ENCODE measurements at places on chromosomes 7 and 10.

- no peak for DNase-seq
Measured at GRCh38 chr10:34078017-34078744, 736.9 kb downstream of the PARD3 start.

DNA sequence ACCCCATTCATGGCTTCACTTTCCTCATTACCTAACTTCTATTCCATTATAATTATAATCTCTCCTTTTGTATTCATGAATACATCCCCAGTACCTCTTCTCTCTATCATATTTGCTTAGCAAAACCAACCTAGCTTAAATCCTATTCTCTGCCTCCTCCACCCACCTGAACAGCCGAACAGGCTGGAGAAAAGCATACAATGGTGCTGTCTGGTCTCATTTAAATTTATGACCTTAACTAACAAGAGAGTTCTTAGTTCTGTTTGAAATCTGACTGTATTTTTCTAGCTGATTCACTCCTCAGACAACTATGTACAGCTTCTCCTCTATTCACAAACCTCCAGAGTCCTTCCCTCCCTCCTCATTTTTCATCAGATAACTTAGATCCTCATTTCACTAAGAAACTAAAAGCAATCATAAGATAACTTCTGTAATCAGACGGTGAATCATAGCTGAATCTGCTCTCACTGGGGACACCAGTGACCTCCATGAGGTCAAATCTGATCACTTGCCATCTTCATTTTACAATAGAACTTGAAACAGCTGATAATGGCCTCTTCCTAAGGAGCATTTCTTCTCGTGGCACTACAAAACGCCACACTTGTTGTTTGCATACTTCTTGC is 233.9 kb upstream of the AOAH start:
- DNase-seq: no peak

- DNase-seq: no peak
Measured at GRCh38 chr7:47198159-47198558, 383.8 kb downstream of the TNS3 start.

- DNase-seq: no peak
Measured at GRCh38 chr10:66176772-66177171, 749.1 kb upstream of the LRRTM3 start.

GRCh38 chr10:98331885-98332284 is 63.9 kb upstream of the LOXL4 start:
- peak; percentile 70 for DNase-seq

Measured in OCI-M1 (cell line).